ENCODE measurements at places on chromosomes 6 and 20.

GRCh38 chr6:55931101-55931500 lies 55.7 kb upstream of the BMP5 start:
- no peak for DNase-seq

DNA sequence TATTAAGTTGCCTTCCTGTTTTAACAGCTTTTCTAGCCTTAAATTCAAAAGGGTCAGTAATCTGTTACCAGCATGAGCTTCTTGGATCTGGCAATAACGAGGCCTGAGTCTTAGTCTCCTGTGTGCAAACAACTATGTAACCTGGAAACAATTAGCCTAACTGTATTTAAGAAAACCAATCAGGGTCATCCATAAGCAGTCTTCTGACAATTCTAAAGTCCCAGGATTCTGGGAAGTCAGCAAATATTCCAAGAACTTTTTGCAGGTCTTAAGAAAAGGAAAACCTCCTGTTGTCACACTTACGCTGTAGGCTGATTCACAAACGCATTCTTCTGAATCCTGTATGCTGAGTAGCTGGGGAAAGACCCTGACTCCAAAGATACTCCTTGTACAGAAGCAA lies 90.4 kb downstream of the COL12A1 start:
- DNase-seq, result no peak

- no peak for DNase-seq
These were observed 23.7 kb downstream of the EZR start for GRCh38 chr6:158795516-158795915.

DNA sequence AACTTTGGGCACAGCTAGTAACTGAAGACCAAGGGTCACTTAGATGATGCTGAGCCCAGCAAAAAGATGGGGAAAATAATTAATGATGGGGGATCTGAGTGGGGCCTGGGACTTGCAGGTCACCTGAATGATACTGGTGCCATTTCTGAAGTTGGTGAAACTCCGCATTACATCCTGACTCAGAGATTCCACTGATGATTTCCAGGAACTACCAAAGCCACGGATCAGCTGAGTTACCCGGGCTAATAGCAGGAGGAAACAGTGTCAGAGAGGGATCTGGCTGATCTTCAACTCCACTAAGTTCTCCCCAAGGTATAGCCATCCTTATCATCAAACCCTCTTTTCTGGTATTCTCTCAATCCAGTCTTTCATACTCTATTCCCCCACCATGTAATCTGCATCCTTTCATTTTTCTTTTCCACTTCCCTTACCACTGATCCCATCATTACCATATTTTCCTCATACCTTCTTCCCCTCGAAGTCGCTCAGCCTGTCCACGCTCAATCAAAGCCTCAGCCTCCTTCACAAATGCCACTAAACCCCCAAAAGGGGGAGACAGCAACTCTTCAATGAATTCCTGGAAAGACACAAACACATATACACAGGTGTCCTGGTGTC lies 20.2 kb downstream of the VPS52 start:
- DNase-seq, result no peak

- no peak for DNase-seq
These were observed 11.2 kb downstream of the GNAS-AS1 start for GRCh38 chr20:58839474-58839874.

DNA sequence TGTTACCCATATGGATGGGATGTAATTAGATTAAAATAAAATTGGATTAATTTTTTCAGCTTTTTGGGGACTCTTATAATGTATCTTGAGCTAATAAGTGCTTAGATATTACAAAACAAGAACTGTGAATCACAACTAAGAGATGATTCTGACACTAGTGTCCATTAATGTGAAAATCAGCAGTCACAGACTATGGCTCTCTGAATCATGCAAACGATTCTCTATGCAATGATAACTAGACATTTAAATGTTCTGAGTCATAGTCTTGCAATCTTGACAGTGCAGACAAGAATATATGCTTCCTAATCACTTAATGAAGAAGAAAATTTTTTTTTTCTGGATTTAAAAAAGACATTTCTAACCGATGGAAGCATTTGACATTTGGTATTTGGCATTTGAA lies 82.2 kb upstream of the OPRM1 start:
- no peak for DNase-seq

GRCh38 chr20:757506-757905 lies 10.8 kb downstream of the SLC52A3 start:
- no peak for DNase-seq
